SJSA1 (cell line): ENCODE measurements at places on chromosomes 11 and 22. TPM values are rescaled to one million over a fixed set of nuclear protein-coding genes. Genes with fewer than 3 reads are reported as not detected.
A peak's percentile ranks its signal among the peaks of the same experiment; 100 is the strongest.

The CELSR1 gene
- 0.41 and 1.1 TPM in 2 replicates for total RNA-seq

The DCHS1 gene
- total RNA-seq, result 7.8 and 12.0 TPM in 2 replicates

The OR5P2 gene
- 0.16 and 0.37 TPM in 2 replicates for total RNA-seq

The ST13 gene
- total RNA-seq, result 190 and 334 TPM in 2 replicates

The NXPE4 gene
- not detected in 2 replicates for total RNA-seq

The BCO2 gene
- 0.42 TPM in 1 of 2 replicates, not detected in the other for total RNA-seq

The PANX3 gene
- total RNA-seq, result not detected in 2 replicates

The TRIM22 gene
- total RNA-seq, result 125 and 142 TPM in 2 replicates

The VPREB1 gene
- total RNA-seq, result not detected in 2 replicates

DNA sequence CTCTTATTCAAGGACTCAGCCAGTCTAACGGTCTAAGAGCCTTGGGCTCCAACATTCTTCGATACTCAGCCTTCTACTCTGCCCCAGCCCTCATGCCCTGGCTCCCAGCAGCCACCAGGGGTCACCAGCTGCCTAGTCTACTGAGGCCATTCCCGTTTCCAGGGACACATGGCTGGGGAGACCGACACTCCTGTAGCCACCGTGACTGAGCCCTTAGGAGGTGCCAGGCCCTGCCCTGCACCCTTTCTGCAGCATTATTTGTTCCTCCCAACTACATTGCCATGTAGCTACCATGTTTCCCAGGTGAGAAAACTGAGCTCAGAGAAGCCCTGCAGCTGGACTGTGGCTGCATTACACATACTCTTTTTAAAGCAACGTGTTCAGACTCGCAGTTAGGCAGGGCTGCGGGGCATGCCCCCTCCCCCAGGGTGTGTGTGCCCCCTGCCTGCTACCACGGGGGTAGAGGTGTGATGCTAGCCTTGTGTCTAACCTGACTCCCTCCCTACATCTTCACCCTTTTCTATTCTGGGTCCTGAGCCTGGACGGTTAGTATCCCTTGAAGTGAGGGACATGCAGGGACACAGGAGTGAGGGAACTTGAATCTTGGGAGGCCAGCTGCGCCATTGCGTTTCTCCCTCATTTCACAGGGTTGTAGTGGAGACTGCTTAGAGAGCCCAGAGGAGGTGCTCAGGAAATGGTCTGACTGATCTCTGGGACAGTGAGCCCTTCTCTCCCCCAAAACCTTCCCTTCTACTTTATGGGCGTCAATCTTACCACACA lies 17.5 kb downstream of the ATG16L2 start:
- no peaks in the 10 kb centered on the region for H3K27me3 ChIP-seq
- peaks cover 16% of the 10 kb centered on the region for H3K4me1 ChIP-seq
- DNase-seq, result peak; percentile 42
- H3K27ac ChIP-seq, result no peak overlapping the region
- peaks cover 3% of the 10 kb centered on the region; the same call in 1 of the 2 replicates for H3K36me3 ChIP-seq
- no peak overlapping the region for H3K4me3 ChIP-seq

DNA sequence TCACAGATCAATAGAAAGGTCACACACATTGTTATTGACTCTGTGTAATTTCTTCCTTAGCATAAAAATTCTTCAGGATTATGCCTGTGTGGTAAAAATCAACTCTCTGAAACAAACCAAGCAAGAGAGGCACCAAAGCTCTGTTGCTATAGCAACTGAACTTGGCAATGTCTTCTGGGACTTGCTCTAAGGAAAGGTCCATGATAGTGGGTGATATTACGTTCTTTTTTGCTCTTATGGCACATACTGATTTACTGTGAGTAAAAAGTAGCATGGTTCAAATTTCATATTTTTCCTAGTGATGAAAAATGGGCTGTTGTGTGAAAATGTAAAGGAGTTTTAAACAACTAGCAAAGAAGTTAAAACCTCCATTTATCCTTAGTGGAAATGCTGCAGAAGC lies 66.4 kb downstream of the SVIP start:
- no peaks in the 10 kb centered on the region for H3K4me1 ChIP-seq
- H3K27ac ChIP-seq, result no peak overlapping the region
- H3K27me3 ChIP-seq, result no peaks in the 10 kb centered on the region
- no peaks in the 10 kb centered on the region for H3K36me3 ChIP-seq

DNA sequence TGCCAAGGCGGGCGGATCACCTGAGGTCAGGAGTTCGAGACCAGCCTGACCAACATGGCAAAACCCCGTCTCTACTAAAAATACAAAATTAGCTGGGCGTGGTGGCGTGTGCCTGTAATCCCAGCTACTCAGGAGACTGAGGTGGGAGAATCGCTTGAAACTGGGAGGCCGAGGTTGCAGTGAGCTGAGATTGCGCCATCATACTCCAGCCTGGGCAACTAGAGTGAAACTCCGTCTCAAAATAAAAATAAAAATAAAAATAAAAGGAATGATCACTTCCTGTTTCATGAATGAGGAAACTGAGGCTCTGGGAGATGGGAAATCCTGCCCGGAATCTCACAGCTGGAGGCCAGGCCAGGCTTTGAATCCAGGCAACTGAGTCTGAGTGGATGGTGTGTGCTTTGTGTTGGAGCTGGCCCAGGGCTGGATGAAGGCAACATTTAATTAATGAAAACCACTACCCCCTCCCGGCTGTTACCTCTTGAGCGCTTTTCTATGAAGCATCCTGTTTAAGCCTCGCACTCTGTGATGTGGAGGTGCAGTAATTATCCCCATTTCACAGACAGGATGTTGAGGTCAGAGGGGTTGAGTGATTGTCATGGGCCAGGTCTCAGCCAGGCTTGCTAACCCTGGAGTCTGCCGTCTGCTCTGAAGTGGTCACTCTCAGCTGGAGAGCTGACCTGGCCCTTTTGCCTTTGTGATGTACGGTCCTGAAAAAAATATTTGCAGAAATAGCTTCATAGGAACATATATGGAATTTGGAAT lies 27.8 kb downstream of the LRP5 start:
- no peak for DNase-seq
- no peak overlapping the region for H3K27ac ChIP-seq
- H3K4me3 ChIP-seq, result no peak overlapping the region
- peaks cover 30% of the 10 kb centered on the region for H3K4me1 ChIP-seq
- no peaks in the 10 kb centered on the region for H3K36me3 ChIP-seq

GRCh38 chr11:126410649-126411048 lies 55.2 kb downstream of the ST3GAL4 start:
- no peak overlapping the region for H3K4me3 ChIP-seq
- DNase-seq, result no peak
- no peaks in the 10 kb centered on the region for H3K27me3 ChIP-seq
- H3K4me1 ChIP-seq, result no peaks in the 10 kb centered on the region
- H3K27ac ChIP-seq, result no peak overlapping the region
- peaks cover 2% of the 10 kb centered on the region for H3K36me3 ChIP-seq

DNA sequence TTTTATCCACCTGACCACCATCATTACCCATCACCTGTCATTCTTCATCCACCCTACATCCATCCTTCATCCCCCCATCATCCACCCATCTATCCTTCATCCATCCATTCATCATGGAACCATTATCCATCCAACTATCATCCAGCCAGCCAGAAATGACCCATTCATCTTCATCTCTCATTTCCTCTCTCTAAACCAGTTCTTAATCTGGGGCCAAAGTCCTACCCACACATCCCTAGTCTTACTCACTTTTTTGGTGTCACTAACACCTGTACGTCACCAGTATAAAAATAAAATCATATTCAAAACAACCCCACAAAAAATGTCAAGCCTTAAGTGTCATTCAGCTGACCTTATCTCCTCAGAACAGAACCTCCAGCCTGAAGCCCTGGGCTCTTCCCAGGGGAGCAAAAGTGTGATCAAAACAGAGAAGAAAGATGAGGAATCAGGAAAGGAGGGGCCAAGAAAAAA lies 12.3 kb downstream of the SPI1 start:
- no peak overlapping the region for H3K27ac ChIP-seq
- no peaks in the 10 kb centered on the region for H3K36me3 ChIP-seq
- DNase-seq, result no peak
- H3K4me1 ChIP-seq, result no peaks in the 10 kb centered on the region
- no peak overlapping the region for H3K4me3 ChIP-seq

- H3K4me3 ChIP-seq, result no peak overlapping the region
- H3K4me1 ChIP-seq, result peaks cover 35% of the 10 kb centered on the region
- no peaks in the 10 kb centered on the region for H3K27me3 ChIP-seq
- no peaks in the 10 kb centered on the region for H3K36me3 ChIP-seq
- no peak for DNase-seq
- peak overlapping the region; percentile 13; the same call in 1 of the 2 replicates for H3K27ac ChIP-seq
These were observed 144.5 kb downstream of the SPON1 start for GRCh38 chr11:14107050-14107430.

DNA sequence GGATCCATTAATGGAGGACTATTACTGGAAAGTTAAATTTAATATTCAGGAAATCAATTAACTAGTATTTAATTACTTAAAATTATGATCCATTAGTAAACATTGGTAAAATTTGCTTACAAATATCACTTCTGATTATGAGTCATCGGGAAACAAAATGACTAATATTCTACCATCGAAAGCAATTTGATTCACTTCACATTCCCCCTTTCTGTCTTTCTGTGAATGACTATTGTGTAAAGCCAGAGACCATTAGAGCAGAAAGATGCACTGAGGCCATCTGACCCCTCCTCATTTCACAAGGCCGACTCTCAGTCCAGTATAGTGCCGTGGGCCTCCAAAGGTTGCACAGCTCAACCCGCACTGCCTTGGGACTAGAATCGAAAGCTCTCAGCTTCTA lies 619.0 kb downstream of the OPCML start:
- no peak for DNase-seq
- H3K36me3 ChIP-seq, result no peaks in the 10 kb centered on the region
- no peaks in the 10 kb centered on the region for H3K27me3 ChIP-seq
- H3K4me1 ChIP-seq, result peaks cover 22% of the 10 kb centered on the region
- H3K27ac ChIP-seq, result no peak overlapping the region

DNA sequence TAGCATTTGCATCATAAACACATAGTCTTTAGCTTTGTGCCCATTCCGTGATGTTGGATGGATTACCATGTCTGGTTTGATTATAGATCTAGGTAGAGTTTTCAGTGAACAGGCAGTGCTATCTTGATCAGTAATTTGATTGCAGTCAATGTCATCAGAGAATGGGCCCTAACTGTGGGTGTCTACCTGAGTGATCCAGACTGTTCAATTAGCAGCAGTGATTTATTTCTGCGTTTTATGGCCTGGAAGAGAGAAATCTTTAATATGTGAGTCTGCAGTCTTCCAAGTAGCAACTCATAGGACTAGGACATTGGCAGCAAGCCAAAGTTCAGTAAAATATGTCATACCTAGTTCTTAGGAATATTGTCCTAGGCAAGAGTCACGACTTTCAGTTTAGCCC lies 80.3 kb downstream of the CASP12 start:
- H3K36me3 ChIP-seq, result no peaks in the 10 kb centered on the region
- no peaks in the 10 kb centered on the region for H3K27me3 ChIP-seq
- no peak overlapping the region for H3K27ac ChIP-seq
- no peak for DNase-seq
- H3K4me3 ChIP-seq, result no peak overlapping the region

DNA sequence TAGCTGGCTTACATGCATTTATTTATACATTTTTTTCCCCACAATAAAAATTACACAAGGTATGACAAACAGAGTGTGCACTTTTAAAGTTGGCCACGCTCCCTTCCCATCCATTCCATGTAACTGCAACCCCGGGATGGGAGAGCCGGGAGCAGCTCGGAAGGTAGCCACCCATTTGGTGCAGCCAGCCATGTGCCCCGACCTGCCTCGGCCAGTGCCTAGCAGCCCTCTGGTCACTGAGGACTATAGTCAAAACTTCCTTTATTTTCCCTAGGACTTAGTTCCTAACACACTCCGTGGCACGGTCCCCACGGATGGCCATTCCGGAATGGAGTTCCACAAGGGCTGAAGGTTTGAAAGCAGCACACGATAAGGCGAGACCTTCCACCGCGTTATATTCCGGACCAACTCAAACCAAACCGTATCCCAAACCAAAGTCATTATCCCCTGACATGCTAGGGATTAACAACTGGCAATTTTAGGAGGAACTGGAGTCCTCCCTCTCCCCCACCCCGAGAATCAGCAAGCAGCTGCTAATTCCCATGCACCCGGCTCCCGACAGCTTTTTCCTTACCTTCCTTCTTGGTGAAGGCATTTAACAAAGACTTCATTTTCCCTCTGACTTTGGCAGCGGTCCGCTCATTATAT lies 426.4 kb downstream of the SHANK2 start:
- H3K4me3 ChIP-seq, result peak overlapping the region; percentile 19
- no peaks in the 10 kb centered on the region for H3K4me1 ChIP-seq
- no peaks in the 10 kb centered on the region for H3K27me3 ChIP-seq
- peak; percentile 20 for DNase-seq
- no peak overlapping the region for H3K27ac ChIP-seq

DNA sequence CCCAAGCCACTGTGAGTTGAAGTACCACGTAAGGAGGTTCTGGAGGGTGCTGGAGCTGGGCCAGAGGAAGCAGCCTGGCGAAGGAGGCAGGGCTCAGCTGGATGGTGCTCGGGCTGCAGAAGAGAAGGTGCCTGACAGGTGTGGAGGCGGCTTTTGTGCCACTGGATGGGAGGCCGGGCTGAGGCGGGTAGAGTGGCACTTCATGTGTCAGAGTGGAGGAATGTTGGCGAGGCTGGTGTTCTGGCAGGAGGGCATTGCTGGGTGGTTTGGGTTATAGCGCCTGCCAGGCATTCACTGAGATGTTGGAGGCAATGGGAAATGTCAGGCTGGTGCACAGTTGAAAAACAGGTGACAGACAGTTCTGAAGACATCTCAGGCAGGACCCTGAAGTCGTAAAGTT lies 24.2 kb downstream of the UBE2L3 start:
- H3K27me3 ChIP-seq, result no peaks in the 10 kb centered on the region
- H3K36me3 ChIP-seq, result peaks cover 78% of the 10 kb centered on the region
- H3K27ac ChIP-seq, result no peak overlapping the region
- H3K4me3 ChIP-seq, result no peak overlapping the region
- DNase-seq, result no peak

- H3K27me3 ChIP-seq, result no peaks in the 10 kb centered on the region
- DNase-seq, result no peak
- H3K4me3 ChIP-seq, result no peak overlapping the region
- H3K36me3 ChIP-seq, result no peaks in the 10 kb centered on the region
- no peak overlapping the region for H3K27ac ChIP-seq
These were observed 106.8 kb downstream of the MUC15 start for GRCh38 chr11:26465274-26465673.

DNA sequence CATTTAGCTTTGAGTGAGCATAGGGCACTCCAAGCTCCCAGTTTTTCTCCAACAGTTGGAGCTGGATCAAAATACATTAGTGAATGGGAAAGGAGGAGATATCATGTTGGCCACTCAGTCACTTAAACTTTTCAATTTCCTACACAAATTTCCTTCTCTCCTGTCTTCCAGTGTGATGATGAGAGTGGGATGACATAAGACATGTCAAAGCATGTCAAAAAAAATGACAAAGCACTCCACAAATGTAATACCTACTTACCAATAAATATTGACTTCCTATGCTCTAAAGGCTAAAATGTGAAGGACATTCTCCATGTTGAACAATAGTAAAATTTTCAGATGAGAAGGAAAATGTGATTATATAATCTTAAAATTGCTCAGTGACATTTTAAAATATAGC lies 1.5 kb upstream of the GRM5 start:
- no peak overlapping the region for H3K4me3 ChIP-seq
- H3K36me3 ChIP-seq, result no peaks in the 10 kb centered on the region
- no peak for DNase-seq
- H3K27me3 ChIP-seq, result no peaks in the 10 kb centered on the region

GRCh38 chr11:86954269-86955110 lies 705 bp downstream of the FZD4 start:
- H3K4me1 ChIP-seq, result peaks cover 18% of the 10 kb centered on the region
- peak overlapping the region; percentile 74 for H3K4me3 ChIP-seq
- H3K27ac ChIP-seq, result no peak overlapping the region
- DNase-seq, result no peak
- no peaks in the 10 kb centered on the region for H3K27me3 ChIP-seq
